ENCODE measurements at places on chromosomes 1 and 21.

- H3K27ac ChIP-seq, result no peak overlapping the region
- H3K4me3 ChIP-seq, result no peak overlapping the region
- H3K36me3 ChIP-seq, result no peaks in the 10 kb centered on the region
- H3K27me3 ChIP-seq, result no peaks in the 10 kb centered on the region
Measured at GRCh38 chr1:109371341-109371739, 26.4 kb downstream of the SORT1 start.

- no peak for DNase-seq
- peaks cover 51% of the 10 kb centered on the region for H3K36me3 ChIP-seq
- no peaks in the 10 kb centered on the region for H3K4me1 ChIP-seq
- no peak overlapping the region for H3K4me3 ChIP-seq
- H3K27me3 ChIP-seq, result no peaks in the 10 kb centered on the region
Measured at GRCh38 chr1:155759966-155760630, 71.2 kb downstream of the DAP3 start.

GRCh38 chr21:30257773-30258172 is 25.0 kb downstream of the KRTAP24-1 start:
- no peaks in the 10 kb centered on the region for H3K4me1 ChIP-seq
- DNase-seq, result peak; percentile 92
- H3K27ac ChIP-seq, result no peak overlapping the region
- H3K36me3 ChIP-seq, result no peaks in the 10 kb centered on the region

DNA sequence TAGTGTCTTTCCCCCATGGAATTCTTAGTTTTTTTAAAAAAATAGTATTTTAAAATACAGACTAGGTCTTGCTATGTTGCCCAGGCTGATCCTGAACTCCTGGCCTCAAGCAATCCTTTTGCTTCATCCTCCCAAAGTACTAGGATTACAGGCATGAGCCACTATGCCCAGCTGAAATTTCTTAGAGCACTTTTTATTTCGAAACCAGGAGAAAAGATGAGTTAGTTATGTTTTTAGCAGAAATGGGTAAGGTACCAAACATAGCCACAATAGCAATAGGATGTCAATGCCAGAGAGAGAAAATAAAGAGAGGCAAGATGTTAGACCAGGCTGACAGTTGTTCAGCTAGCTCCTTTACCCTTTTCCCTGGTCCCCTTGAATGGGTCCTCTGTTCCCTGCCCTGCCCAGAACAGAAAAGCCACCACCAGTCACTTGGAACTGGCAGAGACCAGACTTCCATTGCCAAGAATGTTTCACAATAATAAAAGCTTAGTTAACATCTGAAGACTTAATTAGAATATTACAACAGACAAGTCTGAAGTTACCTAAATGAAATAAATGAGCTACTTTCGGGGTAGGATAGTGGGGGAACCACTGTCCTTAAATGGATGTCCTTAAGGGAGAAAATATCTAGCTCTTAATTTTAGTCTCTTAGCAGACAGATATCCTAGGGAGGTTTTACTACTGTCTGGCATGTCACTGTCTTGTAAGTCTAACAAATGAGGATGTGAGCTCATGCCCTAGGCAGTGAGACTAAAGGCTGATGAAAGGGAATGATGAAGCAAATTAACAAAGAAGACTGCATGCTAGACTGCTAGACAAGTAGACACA is 54.3 kb downstream of the ABL2 start:
- no peak overlapping the region for H3K4me3 ChIP-seq
- no peak for DNase-seq
- no peak overlapping the region for H3K27ac ChIP-seq
- H3K4me1 ChIP-seq, result 0 out of 2 replicates have a peak, but pooled peaks cover 4% of the 10 kb centered on the region
- no peaks in the 10 kb centered on the region for H3K36me3 ChIP-seq
- H3K27me3 ChIP-seq, result no peaks in the 10 kb centered on the region

- peaks cover 19% of the 10 kb centered on the region for H3K4me1 ChIP-seq
- no peak within 1 kb of the TSS for H3K27ac ChIP-seq
- H3K36me3 ChIP-seq, result no peaks in the 10 kb centered on the region
- H3K4me3 ChIP-seq, result peak within 1 kb of the TSS; percentile 77
- DNase-seq, result peak; percentile 89
Measured at GRCh38 chr1:197775282-197776262, at the start of gene DENND1B. Gene DENND1B, minus strand, starts transcription at chr1:197775480. Its CDS starts 325 bp downstream, at chr1:197775155.

GRCh38 chr1:99170516-99170915 is 93.8 kb upstream of the PLPPR4 start:
- H3K4me3 ChIP-seq, result no peak overlapping the region
- H3K36me3 ChIP-seq, result no peaks in the 10 kb centered on the region
- H3K4me1 ChIP-seq, result no peaks in the 10 kb centered on the region
- no peak for DNase-seq
- H3K27ac ChIP-seq, result no peak overlapping the region
- H3K27me3 ChIP-seq, result no peaks in the 10 kb centered on the region

DNA sequence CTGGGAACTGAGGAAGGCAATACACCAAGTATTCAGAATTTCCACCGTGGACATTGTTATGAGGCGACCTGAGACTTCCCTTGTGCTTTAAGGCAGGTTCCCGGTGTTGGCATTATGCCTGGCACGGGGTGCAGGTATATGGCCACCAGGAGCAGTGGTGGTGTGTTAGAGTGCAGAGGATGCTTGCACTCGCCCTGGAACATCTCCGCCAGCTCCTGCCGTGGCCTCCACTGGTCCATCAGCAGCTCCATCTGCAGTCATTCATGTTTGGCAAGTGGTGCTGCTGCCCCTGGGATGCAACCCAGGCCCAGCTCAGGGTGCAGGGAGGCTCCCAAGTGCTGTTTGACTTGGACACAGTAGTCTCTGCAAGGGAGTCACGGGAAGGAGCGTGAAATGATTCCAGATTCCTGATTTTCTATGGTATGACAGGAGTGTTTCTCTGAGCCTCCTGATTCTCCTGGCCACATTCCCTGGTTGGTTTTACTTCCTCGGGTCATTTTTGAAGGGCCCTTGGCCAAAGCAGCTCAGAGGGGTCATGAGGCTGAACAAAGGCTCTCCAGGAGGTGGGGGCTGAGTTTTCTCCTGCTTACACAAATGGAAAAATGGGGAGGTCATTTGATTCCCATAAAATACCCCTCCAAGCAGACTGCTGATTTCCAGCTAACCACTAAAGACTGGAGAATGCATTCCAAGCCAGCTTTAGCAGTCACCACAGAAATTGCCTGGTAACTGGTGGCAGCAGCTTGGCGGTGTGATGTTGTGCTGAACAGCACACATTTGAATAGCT is 60.4 kb upstream of the PSEN2 start:
- H3K4me1 ChIP-seq, result no peaks in the 10 kb centered on the region
- no peak for DNase-seq
- H3K27ac ChIP-seq, result no peak overlapping the region
- H3K4me3 ChIP-seq, result no peak overlapping the region
- no peaks in the 10 kb centered on the region for H3K27me3 ChIP-seq

GRCh38 chr1:21804536-21804935 is 7.5 kb upstream of the LDLRAD2 start:
- H3K4me3 ChIP-seq, result no peak overlapping the region
- no peaks in the 10 kb centered on the region for H3K27me3 ChIP-seq
- H3K36me3 ChIP-seq, result no peaks in the 10 kb centered on the region

- peaks cover 11% of the 10 kb centered on the region for H3K36me3 ChIP-seq
- no peak overlapping the region for H3K4me3 ChIP-seq
- no peak for DNase-seq
- H3K4me1 ChIP-seq, result no peaks in the 10 kb centered on the region
- no peak overlapping the region for H3K27ac ChIP-seq
Measured at GRCh38 chr1:17632106-17632505, 92.6 kb downstream of the ARHGEF10L start.

- no peaks in the 10 kb centered on the region for H3K4me1 ChIP-seq
- H3K36me3 ChIP-seq, result no peaks in the 10 kb centered on the region
- no peak overlapping the region for H3K27ac ChIP-seq
- no peaks in the 10 kb centered on the region for H3K27me3 ChIP-seq
- no peak for DNase-seq
Measured at GRCh38 chr1:4726620-4727341, 72.4 kb downstream of the AJAP1 start.

- no peaks in the 10 kb centered on the region for H3K36me3 ChIP-seq
- no peaks in the 10 kb centered on the region for H3K4me1 ChIP-seq
- H3K27me3 ChIP-seq, result no peaks in the 10 kb centered on the region
- no peak overlapping the region for H3K27ac ChIP-seq
Measured at GRCh38 chr1:246482805-246483568, 24.1 kb downstream of the SMYD3 start.

- H3K4me1 ChIP-seq, result no peaks in the 10 kb centered on the region
- no peaks in the 10 kb centered on the region for H3K36me3 ChIP-seq
- no peak for DNase-seq
- H3K4me3 ChIP-seq, result no peak overlapping the region
- H3K27me3 ChIP-seq, result no peaks in the 10 kb centered on the region
Measured at GRCh38 chr1:209703834-209704504, 677 bp upstream of the HSD11B1 start.

DNA sequence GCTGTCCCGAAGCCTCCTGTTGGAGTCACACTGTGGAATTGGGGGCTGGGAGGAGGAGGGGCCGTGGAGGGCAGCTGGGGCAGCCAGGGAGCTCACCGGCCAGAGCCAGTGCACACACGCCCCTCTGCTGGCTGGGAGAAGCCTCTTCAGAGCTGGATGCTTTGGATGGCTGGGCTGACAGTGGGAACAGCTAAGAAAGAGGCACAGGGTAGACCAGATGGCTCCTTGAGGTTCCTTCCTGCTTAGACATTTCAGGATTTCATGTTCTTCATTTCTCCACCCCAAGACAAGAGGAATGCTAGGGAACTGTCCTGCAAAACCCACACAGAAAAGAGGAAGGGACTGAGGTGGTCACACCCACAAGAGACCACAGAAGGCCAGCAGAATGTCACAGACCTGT is 254.8 kb upstream of the VAMP3 start:
- no peak overlapping the region for H3K4me3 ChIP-seq
- H3K27ac ChIP-seq, result peak overlapping the region; percentile 41
- no peaks in the 10 kb centered on the region for H3K27me3 ChIP-seq

GRCh38 chr1:93365813-93366212 is 20.1 kb downstream of the DR1 start:
- H3K27ac ChIP-seq, result no peak overlapping the region
- H3K4me1 ChIP-seq, result no peaks in the 10 kb centered on the region
- H3K4me3 ChIP-seq, result no peak overlapping the region
- no peaks in the 10 kb centered on the region for H3K36me3 ChIP-seq

DNA sequence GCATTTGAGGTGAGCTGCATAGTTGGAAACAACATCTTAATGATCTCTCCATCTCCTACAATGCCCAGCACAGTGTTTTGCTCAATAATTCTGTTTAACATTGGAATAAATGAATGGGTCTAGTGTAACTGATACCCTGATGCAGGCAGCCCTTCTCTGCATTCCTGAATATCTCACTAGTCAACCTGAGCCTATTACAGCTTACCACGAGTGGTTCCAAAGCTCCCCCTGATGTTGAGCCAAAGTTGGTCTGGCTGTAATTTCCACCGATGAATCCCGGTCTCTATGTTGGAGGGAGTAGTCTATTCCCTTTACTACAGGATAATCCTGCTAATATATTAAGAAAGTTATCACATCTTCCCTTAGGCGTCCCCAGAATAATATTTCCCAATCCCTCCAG is 63.8 kb downstream of the ZBTB18 start:
- no peak for DNase-seq
- H3K27ac ChIP-seq, result no peak overlapping the region
- no peak overlapping the region for H3K4me3 ChIP-seq
- H3K36me3 ChIP-seq, result no peaks in the 10 kb centered on the region
- H3K4me1 ChIP-seq, result peaks cover 7% of the 10 kb centered on the region
- H3K27me3 ChIP-seq, result no peaks in the 10 kb centered on the region

GRCh38 chr1:198641966-198642668 is 3.3 kb downstream of the PTPRC start:
- no peak for DNase-seq
- H3K4me3 ChIP-seq, result no peak overlapping the region
- H3K36me3 ChIP-seq, result no peaks in the 10 kb centered on the region
- no peak overlapping the region for H3K27ac ChIP-seq

GRCh38 chr1:201004732-201005131 is 18.8 kb downstream of the KIF21B start:
- peaks cover under 1% of the 10 kb centered on the region for H3K4me1 ChIP-seq
- no peaks in the 10 kb centered on the region for H3K27me3 ChIP-seq
- no peaks in the 10 kb centered on the region for H3K36me3 ChIP-seq
- DNase-seq, result no peak
- H3K4me3 ChIP-seq, result no peak overlapping the region

DNA sequence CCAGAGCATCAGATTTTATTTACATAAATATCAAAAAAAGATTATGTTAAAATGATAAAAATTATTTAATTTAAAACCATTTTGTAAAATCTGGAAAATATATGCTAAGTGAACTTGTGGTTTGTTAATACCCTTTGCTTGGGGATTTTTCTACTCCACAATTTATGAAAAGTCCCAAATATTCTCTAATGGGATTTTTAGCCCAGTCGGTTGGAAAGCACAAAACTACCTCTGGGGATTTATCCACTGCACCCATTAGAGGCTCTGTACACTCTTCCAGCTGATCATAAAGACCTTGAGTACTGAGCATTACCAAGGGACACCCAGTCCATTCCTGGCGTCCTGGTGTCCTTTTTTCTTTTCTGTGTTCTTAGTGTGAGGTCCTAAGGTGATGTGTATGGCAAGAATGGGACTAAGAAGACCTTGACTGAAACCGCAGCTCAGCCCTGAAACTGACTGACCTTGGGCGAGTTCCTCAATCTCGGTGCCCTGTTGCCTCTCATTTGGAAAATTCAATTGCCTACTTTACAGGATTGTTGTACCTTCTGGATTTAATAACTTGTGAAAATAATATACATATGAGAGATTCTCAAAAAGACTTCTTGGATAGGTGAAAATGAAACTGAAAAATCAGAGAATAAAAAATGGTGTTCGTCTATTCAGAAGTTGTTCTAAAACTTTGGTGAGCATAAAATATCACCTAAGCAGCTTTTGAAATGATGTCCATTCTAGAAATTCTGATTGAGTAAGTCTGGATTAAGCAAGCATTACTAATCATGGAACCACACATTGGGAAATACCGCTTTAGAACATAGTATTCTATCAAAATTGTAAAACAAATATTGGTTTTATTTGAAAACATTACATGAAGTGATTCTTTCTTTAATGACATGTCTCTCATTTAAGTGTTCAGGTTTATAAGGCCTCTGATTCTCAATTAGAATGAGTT is 21.5 kb upstream of the SAMSN1 start:
- no peaks in the 10 kb centered on the region for H3K27me3 ChIP-seq
- no peak for DNase-seq
- H3K27ac ChIP-seq, result no peak overlapping the region
- no peaks in the 10 kb centered on the region for H3K4me1 ChIP-seq

GRCh38 chr21:45447821-45448220 is 42.9 kb downstream of the COL18A1 start:
- no peak for DNase-seq
- H3K36me3 ChIP-seq, result 0 out of 2 replicates have a peak, but pooled peaks cover 4% of the 10 kb centered on the region
- no peaks in the 10 kb centered on the region for H3K27me3 ChIP-seq
- H3K4me1 ChIP-seq, result no peaks in the 10 kb centered on the region
- no peak overlapping the region for H3K27ac ChIP-seq

GRCh38 chr1:32042330-32042729 is 28.7 kb downstream of the KHDRBS1 start:
- H3K36me3 ChIP-seq, result peaks cover 89% of the 10 kb centered on the region
- DNase-seq, result no peak
- no peak overlapping the region for H3K27ac ChIP-seq
- no peaks in the 10 kb centered on the region for H3K27me3 ChIP-seq
- no peak overlapping the region for H3K4me3 ChIP-seq
